ENCODE measurements at places on chromosomes 16 and 17. TPM values are rescaled to one million over a fixed set of nuclear protein-coding genes. Genes with fewer than 3 reads are reported as not detected.
A peak's percentile ranks its signal among the peaks of the same experiment; 100 is the strongest.

DNA sequence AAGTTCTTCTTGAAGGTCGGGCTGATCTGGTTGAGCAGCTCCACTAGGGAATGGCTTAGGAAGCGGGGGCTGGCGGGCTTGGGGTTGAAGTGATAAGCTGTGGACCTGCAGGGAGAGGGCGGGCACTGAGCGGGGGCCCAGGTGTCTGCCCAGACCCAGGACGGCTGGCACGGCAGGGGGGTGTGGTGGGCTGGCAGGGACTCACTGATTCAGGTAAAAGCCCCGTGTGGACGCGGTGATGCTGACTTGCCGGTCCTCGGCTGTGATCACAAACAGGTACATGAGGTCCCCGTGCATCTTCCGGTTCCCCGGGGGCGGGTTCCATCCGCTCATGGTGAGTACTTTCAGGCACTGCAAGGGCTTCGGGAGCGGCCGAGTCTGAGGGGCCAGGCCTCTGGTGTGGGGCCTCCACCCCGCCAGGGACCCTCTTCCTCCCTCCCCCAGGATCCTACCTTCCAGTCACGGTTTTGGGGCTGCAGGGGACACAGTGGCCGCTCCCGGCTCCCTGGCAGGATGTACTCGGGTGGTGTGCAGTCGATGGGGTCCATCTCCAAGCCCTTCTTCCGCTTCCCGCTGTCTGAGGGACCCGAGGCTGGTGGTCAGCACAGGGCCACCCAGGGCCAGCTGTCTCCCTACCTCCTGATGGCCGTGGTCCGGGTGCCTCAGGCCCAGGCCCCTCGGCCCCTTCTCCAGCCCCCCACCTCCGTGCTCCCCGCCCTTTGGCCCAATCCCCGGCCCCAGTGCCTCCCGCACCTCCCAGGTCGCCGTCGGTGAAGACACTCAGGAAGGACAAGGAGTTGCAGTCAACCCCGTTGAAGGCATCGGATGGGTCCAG is 10.2 kb downstream of the CLUH start:
- no peak for DNase-seq

DNA sequence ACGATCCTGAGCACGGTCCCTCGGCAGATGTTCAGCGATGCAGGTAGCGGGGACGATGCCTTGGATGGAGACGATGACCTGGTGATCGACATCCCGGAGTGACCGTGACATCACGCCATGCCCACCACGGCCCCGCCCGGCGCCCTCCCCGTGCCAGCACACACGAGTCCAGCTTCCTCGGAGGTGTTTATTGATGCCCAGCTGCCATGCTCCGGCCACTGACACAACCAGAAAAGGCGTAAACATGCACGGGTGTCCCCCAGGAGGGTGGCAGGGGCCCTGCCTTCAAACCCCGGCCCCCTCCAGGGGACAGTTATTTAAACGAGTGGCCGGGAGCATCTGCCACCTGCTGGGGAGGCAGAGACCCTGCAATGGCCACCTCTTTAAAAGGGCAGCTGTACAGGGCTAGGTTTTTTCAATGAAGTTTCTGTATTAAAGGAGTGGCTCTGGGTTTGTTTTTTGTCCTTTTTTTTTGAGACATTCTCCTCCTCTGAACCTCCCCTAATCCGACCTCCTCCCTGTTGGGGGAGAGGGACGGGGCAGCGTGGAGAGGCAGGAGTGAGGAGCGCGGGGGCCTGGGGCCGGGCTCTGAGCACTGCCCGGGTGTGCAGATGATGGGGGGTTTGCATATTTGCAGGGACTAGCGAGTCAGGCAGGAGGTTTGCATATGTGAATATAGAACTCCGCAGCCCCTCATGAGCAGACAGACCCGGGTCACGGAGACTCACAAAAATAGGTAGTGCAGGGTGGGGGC is 5.3 kb downstream of the DOC2A start:
- peak; percentile 11 for DNase-seq

DNA sequence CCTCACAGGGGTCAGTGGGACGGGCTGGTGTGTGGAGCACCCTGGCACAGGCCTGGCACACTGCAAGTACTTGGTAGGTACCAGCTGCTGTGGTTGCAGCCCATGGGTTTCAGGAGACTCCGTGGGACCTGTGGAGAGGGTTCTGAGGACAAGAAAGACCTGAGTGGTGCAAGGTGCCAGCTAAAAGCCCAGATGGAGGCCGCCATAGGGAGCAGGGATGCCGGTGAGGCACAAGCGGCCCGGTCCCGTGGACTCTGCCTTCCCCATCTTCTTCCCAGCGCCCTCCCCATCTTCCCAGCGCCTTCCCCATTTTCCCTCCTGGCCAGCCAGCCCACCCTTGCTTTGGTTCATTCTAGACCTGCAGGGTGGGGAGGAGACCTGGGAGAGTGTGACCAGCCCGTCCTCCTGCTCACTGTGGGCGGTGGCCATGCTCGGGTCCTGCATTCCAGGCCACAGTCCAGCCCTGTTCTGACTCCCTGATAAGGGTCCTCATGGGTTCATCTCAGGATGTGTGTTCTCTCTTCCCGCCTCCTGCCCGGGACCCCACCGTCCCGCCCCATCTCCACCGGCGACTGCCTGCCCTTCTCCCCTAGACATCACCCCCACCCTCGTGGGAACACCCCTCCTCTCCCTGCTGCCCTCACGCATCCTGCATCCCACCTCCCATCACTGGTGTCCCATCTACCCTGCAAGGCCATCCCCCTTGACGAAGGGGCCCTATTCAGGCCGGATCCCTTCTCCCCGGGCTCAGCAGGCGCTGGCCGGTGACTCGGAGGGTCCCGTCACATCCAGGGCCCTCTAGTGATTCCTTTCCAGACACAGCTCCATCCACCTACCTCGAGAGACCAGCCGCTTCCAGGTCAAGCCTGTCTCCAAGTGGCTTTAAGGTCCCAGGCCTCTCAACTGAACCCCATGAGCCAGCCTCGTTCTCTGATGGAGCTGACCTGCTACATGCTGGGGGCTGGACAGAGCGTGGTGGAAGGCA is 3.4 kb downstream of the ZNF469 start:
- DNase-seq: no peak

GRCh38 chr17:21039839-21040575 is 2.8 kb downstream of the USP22 start:
- DNase-seq: peak; percentile 49

- no peak for DNase-seq
These were observed 42.5 kb downstream of the IL21R start for GRCh38 chr16:27444470-27444869.

DNA sequence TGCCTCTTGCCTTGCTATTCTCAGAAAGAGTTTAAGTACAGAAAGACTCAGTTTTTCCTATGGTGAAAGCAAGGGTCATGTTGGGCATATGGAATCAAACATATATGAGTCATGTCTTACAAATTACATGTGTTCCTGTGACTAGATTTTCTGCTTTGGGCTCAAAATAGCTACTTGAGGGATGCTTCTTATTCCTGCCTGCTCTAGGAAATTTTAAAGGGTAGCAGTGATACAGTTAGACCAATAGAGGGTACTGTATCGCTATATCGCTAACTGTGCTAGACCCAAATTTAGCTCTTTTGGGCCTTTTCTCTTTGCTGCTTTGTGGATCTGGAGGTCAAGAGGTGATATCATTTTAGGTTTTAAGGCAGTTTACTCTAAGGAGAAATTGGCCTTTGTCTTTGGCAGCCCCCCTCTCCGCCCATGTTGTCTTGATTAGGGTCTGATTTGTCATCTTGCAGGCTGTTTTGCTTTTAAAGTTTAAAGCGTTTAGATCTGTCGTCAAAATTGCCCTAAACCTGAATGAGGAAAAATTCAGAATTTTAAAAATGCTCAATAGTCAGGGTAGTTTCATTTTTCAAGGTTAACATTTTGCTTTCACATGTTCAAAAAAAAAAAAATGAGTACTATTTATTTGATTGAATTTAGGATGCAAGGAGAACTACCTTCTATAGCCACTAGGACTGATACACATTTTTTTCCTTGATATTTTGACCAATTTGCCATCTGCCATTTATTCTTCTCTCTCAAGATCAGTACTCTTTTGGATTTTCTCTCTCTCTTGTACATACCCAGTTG is 8.8 kb downstream of the NFATC3 start:
- no peak for DNase-seq

GRCh38 chr16:53949715-53950410 is 245.9 kb downstream of the FTO start:
- DNase-seq: no peak

DNA sequence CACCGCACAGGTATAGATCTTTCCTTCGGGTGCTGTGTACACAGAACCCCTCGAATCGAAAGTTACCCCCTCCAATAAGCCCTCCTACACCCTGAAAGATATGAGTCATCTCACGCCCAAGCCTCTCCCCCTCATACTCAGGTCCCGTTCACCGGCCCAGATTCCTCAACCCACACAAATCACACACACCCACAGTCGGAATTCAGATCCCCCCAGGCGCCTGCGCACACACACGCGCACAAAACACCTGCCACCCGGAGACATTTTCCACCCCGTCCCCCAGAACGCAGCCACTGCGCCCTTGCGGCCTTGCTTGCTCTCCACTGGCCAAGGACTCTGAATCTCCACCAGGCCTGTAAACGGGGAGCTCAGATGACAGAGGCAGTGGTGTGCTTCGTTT is 4.9 kb downstream of the JPH3 start:
- DNase-seq: no peak

DNA sequence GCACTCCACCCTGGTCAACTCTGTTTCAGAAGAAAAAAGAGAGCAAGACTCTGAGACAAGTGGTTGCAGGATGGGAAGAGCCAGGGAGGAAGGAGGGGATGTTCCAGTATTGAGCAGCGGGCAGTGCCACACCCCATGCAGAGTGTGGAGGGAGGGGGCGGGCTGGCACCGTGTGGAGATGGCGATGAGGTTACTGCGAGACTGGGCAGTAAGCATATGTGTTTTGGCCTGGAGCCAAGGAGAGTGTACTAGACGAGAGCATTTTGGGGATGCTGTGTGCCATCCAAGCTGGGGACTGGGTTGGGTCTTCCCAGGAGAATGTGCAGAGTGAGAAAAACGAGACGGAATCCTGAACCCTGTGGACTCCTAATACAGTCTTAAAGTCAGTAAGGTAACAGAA is 3.4 kb downstream of the TBC1D24 start:
- no peak for DNase-seq

DNA sequence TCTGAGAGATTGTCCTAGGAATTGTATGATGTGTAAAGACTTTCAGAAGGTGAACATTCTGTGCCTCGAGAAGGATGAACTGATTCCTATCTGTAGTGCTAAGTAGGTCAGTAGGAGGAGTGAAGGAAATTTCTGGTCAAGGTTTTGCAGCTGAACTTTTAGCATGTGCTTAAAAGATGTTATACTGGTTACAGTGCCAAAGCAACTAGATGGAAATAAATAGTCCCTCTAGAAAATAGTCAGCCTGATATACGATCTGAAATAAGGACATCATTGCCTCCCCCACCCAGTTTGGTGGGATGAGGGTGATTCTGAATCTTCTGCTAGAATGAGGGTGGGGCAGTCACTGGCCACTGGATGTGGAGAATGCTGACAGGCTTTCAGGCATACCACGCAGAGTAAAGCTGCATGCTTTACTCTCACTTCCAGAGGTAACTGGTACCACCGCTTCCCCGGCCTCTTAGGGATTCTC is 57.2 kb upstream of the VPS4A start:
- no peak for DNase-seq

DNA sequence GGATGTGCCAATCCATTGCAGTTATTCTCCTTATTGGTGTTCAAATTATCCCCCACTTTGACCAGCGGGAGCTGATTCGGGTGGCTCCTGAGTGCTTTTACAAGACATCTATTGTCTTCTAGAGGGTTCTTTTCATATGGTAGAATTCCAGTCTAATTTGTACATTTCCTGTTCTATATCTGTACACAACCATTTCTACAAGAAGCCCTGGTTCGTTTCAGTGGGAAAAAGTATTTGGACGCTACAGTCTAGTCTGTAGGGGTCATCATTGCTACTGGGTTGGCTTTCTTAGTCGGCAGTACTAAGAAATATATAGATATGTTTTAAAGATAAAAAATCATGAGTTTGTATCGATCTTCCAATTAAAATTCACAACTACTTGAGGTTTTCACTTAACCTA is 262.6 kb downstream of the MAP2K6 start:
- peak; percentile 38 for DNase-seq

- no peak for DNase-seq
These were observed 9.3 kb upstream of the MAF start for GRCh38 chr16:79609861-79610260.

GRCh38 chr17:68399638-68400403 is 57.5 kb downstream of the WIPI1 start:
- DNase-seq: peak; percentile 42

- DNase-seq: no peak
These were observed 2.0 kb upstream of the THUMPD1 start for GRCh38 chr16:20743591-20743990.

GRCh38 chr17:7018331-7018964 is 4.4 kb upstream of the BCL6B start:
- no peak for DNase-seq

GRCh38 chr16:33877-34647 is 19.3 kb downstream of the POLR3K start:
- DNase-seq: no peak

DNA sequence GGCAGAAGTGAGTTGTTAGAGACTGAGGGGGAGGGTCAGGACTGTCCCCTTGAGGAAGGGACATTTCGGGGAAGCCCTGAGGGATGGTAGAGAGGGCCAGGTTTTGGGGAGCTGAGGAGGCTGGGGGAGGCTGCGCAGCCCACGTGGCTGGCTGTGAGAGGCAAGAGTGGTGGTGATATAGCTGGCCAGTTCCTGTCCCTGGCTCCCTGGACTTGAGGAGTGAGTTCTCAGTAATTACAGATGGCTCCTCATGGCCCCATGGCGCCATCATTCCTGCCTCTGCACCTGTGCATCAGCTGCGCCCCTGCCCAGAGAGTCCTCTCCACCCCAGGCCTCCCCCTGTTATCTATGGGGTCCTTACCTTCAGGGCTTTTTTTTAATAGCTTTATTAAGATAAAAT is 30.3 kb downstream of the MPRIP start:
- no peak for DNase-seq

Gene TMEM238L
- total RNA-seq: not detected

Gene NPW
- total RNA-seq: 3.9 TPM

Gene EPN3
- total RNA-seq: not detected
